ENCODE measurements at places on chromosomes 12 and 14.
A peak's percentile ranks its signal among the peaks of the same experiment; 100 is the strongest.

DNA sequence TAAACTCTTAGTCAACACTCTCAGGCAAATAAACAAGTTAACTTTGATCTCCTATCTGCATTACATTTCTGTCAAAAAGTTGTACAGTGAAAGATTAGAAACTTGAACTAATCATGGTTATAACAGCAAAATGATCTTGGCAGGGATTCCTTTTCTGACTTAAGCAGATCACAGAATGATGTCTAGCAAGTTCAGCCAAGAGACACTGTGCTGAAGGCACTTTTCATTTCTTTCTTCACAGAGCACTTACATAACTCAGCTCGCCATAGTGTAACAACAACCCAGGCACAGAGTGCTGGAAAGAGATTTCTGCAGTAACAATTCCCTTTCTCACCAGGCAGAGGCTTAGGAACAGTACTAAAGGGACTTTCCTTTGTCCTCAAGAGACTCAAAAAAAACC lies 19.6 kb upstream of the CSRP2 start:
- DNase-seq, result no peak

DNA sequence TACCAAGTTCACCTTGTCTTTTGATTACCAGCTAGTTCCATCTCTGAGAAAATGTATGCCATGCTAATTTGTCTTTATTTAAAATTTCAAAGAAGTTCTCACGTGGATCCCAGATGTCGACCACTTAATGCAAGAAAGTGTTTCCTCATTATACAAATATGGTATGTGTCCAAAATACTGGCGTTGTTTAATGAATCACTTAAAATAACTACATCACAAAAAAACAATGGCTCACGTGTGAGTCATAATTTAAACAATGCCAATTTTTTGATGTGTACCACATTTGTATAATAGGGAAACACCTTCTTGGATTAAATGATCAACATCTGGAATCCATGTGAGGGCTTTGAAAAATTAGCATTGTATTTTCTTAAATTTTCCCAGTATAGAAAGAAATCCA lies 40.8 kb downstream of the DBX2 start:
- DNase-seq, result no peak

GRCh38 chr12:104719700-104720338 lies 238.3 kb downstream of the SLC41A2 start:
- no peak for DNase-seq

DNA sequence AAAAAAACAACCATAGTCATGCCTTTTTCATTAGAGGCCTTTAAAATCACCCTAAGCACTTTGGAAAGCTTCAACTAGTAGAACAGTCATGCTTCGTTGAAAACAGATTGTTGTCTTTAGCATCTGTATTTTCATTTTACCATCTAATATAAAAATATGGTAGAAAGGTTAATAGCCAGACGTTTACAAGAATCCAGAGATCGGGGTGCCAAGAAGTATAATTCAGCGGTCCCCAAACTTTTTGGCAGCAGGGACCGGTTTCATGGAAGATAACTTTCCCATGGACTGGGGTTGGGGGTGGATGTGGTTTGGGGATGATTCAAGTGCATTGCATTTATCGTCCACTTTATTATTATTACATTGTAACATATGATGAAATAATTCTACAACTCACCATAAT lies 138.4 kb downstream of the GLT1D1 start:
- no peak for DNase-seq

GRCh38 chr14:58876608-58877007 lies 238.8 kb downstream of the DACT1 start:
- no peak for DNase-seq

GRCh38 chr14:105363847-105364708 lies 34.3 kb upstream of the TEX22 start:
- peak; percentile 72 for DNase-seq

DNA sequence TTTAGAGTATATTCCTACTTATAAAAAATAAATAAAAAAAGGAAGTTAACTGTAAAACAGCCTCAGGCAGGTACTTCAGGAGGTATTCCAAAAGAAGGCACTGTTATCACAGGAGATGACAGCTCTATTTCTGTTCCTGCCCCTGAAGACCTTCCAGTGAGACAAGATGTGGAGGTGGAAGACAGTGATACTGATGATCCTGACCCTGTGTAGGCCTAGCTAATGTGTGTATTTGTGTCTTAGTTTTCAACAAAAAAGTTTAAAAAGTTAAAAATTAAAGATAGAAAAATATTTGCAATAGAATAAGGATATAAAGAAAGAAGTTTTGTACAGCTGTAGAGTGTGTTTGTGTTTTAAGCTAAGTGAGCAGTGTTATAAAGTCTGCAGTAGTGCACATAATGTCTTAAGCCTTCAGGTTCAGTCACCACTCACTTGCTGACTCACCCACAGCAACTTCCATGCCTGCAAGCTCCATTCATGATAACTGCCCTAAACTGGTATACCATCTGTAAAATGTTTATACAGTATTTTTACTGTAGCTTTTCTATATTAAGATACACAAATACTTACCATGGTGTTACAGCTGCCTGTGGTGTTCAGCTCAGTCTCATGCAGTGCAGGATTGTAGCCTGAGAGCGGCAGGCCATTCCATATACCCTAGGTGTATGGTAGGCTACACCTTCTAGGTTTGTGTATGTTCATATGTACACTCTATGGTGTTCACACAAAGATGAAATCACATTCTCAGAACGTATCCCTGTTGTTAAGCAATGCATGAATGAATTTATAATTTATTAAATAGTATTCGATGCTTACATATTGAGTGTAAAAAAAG lies 121.1 kb downstream of the ANO6 start:
- DNase-seq, result no peak

DNA sequence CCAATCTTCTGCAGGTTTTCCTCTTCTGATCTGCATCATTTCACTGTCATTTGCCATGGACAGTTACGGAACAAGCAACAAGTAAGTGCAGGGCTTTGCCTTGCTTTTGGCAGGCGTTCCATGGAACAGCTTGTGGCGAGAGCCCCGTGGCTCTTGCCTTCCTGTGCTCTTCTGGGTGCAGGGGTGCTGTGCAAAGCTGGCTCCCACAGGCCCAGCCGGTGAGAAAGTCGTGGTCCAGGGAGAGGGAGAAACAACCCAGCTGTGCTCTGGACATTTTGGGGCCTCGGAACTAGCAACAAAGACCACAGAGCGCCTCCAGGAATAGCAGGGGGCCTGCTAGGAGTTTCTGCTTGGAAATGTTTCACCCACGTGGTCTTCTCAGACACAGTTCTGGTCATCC lies 164.7 kb downstream of the ADGRD1 start:
- DNase-seq, result no peak

DNA sequence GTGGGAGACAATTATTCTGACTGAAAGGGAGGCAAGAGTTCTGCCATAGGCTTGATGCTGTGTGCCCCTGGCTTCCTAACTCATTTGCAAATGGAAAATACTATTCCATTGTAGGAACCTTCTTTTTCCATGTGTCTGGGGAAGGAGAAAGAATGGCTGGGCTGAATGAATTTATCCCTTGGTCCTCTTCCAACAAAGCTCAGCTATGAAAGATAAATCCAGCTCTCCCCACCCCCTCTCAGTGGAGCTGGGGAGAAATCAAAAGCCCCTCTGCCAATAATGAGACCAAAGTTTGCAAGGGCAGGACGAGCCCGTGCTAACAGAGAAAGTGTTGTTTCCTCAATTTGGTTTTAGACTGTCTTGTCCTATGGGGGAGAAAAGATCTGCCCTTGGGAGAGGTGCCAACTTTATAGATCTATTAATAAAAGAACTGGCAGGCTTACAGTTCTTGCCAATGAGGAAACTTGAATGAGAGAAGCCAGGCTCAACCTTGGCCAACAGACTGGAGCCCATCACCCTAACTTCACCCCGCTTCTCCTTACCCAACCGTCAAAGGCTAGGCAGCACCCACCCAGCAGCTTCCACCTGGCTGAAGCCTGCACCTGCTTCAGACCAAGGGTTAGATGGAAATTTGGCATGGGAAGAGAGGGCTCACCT lies 8.9 kb upstream of the TCL1B start:
- no peak for DNase-seq

GRCh38 chr14:103705504-103706284 lies 9.6 kb downstream of the XRCC3 start:
- DNase-seq, result no peak

DNA sequence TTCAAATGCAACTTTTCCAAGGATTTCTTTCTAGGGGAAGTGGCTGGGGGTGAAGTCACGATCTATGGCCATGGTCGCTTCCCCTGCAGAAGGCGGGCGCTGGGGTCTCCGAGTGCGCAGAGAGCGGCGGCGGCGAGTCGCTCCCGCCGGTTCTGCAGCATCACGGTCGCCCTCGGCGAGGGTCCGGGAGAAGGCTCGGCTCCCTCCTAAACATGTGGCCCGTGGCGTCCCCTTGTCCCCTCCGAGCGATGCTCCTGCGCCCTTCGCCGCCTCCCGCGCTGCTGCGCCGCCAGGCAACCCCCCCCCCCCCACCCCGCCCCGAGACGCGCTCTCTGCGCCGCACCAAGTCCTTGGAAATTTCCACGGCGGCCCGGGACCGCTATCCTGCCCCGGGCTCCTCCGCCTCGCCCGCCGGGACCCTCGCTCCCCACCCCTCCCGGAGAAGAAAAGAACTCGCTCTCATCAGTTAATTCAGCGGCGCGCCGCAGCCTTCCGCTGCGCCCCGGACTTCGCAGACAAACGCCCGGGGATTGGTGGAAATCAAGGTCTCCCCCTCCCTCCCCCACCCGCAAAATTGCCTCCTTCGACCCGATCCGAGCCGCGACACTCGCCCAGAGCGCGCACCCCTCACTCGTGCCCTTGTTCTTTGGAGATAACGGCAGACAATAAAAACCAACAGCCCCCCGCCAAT lies at the start of gene ST8SIA1:
ST8SIA1 (minus strand) TSS at position 298 of the 691 bp plus-strand sequence. CDS start 475 bp downstream, outside the sequence.
- peak; percentile 52 for DNase-seq

DNA sequence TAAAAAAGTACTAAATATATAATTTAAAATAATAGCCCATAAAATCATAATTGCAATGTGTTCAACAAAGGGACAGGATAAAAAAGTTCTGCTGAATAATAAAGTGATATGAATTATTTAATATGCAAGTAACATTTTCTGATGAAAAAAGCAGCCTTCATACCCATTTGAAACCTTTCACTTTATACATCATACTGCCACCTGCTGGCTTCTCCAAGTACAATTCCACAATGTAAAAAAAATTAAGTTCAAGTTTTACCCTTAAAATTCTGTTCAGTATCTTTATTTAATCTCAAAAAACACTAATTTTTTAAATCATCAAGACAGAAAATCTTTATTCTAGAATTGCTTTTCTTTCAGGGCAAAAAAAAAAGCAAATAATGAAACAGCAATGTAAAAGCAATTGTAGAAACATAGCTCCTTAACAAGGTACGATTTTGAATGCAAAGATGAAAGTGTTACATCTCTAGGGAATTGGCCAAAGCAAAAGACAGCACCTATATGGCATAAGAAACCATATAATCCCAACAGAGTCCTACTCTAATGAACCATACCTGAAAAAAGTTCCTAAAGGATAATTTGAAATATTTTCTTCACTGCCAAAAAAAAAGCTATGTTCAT lies 15.0 kb downstream of the MDM1 start:
- DNase-seq, result peak; percentile 35

- no peak for DNase-seq
Measured at GRCh38 chr14:52690983-52691760, 4.2 kb downstream of the ERO1A start.

DNA sequence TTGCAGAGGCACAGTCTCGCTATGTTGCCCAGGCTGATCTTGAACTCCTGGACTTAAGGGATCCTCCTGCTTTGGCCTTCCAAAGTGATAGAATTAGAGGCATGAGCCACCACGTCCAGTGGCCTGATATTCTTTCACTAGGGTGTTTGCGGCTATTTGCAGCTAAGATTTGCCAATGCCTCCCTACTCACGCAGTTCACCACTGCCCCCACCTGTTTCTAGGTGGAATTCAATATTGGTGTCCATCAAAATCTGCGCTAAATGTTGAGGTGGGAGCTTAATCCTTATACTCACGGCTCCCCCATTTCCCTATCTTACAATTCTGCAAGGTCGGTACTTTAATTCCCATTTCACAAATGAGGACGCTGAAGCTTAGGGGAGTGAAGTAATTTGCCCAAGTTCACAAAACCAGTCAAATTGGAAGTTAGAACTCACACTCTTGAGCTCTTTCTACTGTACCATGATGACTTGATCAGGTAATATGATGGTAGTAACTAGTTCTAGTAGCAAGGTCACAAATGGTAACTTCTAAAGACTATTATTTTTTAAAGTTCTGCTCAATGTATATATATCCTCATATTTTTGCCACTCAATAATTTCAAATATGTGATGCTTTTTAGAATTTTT lies 22.1 kb upstream of the LRRC9 start:
- DNase-seq, result no peak

- DNase-seq, result no peak
Measured at GRCh38 chr14:23380197-23380914, 3.5 kb downstream of the CMTM5 start.

GRCh38 chr12:105831372-105831771 lies 307.4 kb downstream of the NUAK1 start:
- DNase-seq, result no peak

GRCh38 chr12:122854554-122854953 lies 19.3 kb downstream of the HIP1R start:
- no peak for DNase-seq

DNA sequence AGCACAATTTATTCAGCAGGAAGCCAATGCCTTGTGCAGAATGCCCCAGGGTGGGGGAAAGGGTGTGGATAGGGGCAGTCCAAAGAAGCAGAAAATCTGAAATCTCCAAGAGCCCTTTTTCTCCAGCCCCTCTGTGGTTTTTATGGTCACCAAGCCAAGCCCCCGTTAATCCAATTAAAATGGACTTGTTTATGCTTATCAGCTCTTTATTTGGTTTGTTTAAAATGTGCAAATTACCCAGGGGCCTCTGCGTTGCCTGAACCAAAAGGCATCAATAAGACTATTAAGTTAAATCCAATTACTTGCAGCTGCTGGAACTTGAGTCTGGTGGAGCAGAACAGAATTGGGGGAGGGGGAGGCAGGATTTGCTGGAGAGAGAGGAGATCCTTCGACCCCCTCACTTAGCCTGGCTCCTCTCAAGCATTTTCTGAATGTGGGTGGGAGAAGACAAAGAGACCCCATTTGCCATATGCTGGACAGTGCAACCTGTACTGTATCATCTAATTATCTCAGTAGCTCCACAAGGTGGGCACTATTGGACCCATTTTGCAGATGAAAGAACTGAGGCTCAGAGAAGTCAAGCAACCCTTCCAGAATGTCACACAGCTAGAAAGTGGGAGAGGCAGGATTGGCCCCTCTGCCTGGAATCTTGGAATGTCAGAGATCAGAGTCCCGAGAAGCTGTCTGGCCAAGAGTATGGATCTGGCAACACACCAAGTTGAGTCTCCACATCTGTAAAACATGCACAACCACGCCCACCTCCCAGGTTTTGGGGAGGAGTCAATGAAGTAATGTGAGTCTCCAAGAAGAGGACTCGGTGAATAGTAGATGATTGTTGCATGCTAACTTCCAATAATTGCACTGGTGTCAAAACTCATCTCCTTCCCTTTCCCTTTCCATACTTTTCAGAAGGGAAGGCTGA lies 66.9 kb downstream of the CMKLR1 start:
- DNase-seq, result no peak

DNA sequence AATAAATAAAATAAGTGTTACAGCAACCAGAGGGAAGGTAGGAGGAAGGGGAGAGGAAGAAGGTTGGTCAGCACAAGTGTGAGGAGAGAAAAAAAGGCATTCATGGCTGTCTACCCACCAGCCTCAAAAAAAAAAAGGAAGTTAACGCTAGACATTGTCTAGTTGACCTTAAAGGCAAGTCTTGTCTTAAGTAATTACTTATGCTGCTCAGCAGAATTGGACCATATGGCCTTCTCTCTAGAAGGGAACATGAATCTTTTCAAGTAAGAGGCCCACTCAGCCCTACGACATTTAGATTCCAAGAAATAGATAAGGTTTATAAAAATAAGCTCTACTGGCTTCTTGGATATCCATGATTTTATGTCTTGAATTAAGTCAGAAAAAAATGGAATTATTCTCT lies 172.7 kb downstream of the ETNK1 start:
- DNase-seq, result no peak

- DNase-seq, result no peak
Measured at GRCh38 chr14:74515891-74516412, 22.4 kb downstream of the ISCA2 start.

Measured in GM20000 (cell line).